ENCODE measurements at places on chromosomes 1 and 21.

DNA sequence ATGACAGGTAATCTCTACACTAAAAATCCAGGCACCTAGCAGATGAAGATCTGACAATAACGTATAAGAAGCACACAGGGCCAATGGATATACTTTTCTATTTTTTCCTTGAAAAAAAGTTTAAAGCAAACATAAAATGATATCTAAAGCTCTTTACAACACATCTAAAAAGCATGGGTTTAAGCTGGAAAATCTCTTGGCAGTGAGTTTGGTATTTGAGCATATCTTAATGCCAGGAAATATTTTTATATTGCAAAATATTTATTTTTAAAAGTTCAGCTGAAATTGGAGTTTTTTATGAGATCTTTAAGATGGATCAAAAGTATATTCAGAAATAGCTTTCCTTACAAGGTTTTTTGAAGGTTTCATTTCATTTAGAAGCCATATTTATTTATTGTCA is 40.5 kb downstream of the SLC5A9 start:
- DNase-seq = no peak

GRCh38 chr1:35112668-35113067 is 33.5 kb downstream of the ZMYM1 start:
- no peak for DNase-seq

- no peak for DNase-seq
These were observed 100.7 kb upstream of the KIF26B start for GRCh38 chr1:245054105-245054504.

GRCh38 chr1:78830321-78830720 is 176.2 kb downstream of the ADGRL4 start:
- DNase-seq = no peak

GRCh38 chr1:47914218-47914938 is 82.8 kb downstream of the TRABD2B start:
- DNase-seq = no peak

DNA sequence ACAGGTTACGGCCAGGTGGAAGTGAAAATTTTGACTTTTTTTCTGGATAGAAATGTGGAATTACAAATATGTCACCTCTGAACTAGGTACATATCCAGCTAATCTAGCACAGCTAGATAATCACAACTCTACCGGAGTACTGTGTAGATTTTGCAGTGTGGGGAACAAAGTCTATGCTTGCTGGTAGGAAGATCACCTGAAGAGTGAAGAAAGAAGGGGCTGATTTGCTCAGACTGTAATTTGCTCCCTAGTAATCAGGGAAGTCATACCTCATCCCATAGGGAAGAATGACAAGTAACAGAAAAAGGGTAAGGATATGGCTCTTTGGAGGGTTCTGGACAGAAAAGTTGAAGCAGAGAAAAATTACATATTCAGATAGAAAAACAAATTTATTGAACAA is 319.6 kb upstream of the TMPRSS15 start:
- no peak for DNase-seq

DNA sequence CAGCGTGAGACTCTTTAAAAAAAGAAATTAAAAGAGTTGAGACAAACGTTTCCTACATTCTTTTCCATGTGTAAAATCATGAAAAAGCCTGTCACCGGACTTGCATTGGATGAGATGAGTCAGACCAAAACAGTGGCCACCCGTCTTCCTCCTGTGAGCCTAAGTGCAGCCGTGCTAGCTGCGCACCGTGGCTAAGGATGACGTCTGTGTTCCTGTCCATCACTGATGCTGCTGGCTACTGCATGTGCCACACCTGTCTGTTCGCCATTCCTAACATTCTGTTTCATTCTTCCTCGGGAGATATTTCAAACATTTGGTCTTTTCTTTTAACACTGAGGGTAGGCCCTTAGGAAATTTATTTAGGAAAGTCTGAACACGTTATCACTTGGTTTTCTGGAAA is 31.2 kb downstream of the IFNAR1 start:
- no peak for DNase-seq

GRCh38 chr21:23131177-23131576 is 2133.0 kb downstream of the NCAM2 start:
- no peak for DNase-seq

- no peak for DNase-seq
These were observed 70.6 kb downstream of the MRPL37 start for GRCh38 chr1:54270543-54270942.

GRCh38 chr1:198318085-198318484 is 161.3 kb downstream of the NEK7 start:
- DNase-seq = no peak

GRCh38 chr1:100230765-100231164 is 18.9 kb downstream of the DBT start:
- no peak for DNase-seq
